Activated naive CD8-positive, alpha-beta T cell treated with anti-CD3 and anti-CD28 coated beads, Interleukin-2, amount 10 ng/mL, durations not matched to agents 7 days and 5 days (primary cell): ENCODE measurements at places on chromosomes 2 and 18. TPM values are rescaled to one million over a fixed set of nuclear protein-coding genes. Genes with fewer than 3 reads are reported as not detected.

DNA sequence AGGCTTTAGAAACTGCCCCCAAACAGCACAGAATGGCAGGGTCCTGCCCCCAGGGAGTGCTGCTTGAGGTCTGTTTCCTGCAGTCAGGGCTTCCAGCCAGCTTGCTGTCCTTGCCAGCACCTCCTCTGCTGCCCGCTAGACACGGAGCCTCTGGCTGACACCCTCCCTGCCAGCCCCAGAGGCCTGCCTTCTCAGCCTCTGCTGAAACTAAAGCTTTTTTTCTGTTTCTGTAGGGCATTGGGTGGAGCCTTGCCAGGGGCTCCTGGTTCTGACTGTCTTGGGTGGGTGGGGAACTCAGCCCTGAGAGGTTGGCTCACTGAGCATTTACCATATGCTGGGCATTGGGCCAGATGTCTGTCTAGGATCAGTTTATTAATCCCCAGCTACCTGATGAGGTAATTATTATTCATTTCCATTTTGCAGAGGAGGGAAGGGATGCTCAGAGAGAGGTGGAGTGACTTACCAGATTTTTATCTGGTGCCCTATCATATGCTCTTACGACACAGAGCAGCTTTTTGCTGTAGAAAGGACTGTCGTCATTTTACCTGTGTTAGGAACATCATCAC lies 35.4 kb downstream of the INPP4A start:
- H3K4me1 ChIP-seq, result peaks cover 88% of the 10 kb centered on the region
- peak overlapping the region; percentile 95 for H3K27ac ChIP-seq
- no peak for DNase-seq

- H3K27ac ChIP-seq, result peak overlapping the region; percentile 2
- H3K36me3 ChIP-seq, result peaks cover 7% of the 10 kb centered on the region
- no peaks in the 10 kb centered on the region for H3K27me3 ChIP-seq
- no peak for DNase-seq
- H3K4me3 ChIP-seq, result no peak overlapping the region
- H3K4me1 ChIP-seq, result peaks cover 12% of the 10 kb centered on the region
These were observed 35.0 kb downstream of the YES1 start for GRCh38 chr18:777021-777420.

HJURP gene
- total RNA-seq, result 100 TPM

GRCh38 chr2:238096311-238097011 lies 3.7 kb upstream of the ESPNL start:
- H3K27me3 ChIP-seq, result no peaks in the 10 kb centered on the region
- H3K4me1 ChIP-seq, result peaks cover 2% of the 10 kb centered on the region

DNA sequence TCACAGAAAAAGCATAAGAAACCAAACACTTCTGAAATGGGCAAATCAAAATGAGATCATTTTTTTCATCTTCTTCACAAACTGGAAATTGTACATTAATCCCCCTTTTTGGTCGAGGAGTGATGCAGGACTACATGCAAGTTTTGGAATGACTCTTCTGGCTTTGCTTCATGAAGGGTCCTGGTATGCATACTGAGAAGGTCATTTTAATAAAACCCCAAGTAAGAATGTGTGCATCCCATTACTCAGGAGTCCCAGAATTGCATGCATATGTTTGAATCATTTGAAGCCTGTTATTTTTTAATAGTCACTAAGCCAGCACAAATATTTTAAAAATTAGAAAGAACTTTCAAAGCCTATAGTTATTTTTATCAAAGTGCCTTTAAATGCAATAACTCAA lies 16.7 kb upstream of the EHBP1 start:
- no peaks in the 10 kb centered on the region for H3K4me1 ChIP-seq
- DNase-seq, result no peak
- H3K4me3 ChIP-seq, result no peak overlapping the region
- peaks cover 64% of the 10 kb centered on the region for H3K27me3 ChIP-seq

DNA sequence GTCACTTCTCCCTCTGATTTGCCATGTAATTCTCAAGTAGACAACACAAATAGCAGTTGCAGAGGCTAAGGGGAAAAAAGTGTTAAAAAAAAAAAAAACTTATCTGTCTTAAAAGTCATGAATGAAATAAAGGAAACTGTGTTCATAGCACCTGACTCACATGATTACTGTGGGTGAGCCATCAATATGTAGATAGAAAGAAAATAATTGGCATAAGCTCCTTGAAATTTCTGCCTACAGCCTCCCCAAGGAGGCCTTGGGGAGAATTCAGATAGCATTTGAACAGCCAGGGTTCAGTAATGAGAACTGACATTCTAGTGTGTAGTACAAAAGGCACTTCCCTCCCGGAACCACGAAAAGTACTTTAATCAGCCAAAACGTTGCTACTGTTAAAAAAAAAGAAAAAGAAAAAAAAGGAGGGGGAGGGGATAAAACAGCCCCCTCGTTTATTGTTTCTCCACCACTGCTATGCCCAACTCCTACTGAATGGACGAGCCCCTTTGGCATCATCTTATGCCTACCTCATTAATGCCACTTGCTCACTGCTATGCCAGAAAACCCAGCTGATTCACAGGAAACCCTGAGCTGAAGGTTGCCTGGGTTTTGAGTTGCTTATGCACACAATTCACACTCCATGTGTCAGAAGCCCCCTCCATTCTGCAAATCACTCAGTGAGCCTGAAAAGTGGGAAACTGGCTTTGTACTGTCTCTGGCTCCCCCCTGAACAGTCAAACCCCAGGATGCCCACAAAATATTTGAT lies 65.5 kb upstream of the KLF7 start:
- DNase-seq, result no peak
- H3K27ac ChIP-seq, result no peak overlapping the region
- peaks cover 2% of the 10 kb centered on the region for H3K27me3 ChIP-seq

DNA sequence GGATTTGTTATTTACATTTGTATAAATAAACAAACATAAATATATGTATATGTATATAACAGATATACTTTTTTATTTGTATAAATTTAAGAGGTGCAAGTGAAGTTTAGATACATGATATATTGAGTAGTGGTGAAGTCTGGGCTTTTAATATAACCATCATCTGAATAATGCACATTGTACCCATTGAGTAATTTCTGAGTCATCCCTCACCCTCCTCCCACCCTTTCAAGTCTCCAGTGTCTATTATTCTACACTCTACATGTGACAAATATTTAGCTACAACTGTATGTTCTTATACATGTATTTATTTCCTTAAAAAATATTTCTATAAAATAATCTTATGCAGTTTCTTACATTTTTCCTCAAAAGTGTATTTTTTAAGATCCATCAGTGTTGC lies 358.7 kb upstream of the TFPI start:
- H3K4me1 ChIP-seq, result no peaks in the 10 kb centered on the region
- H3K27ac ChIP-seq, result no peak overlapping the region
- peaks cover 3% of the 10 kb centered on the region for H3K27me3 ChIP-seq
- DNase-seq, result no peak

RSAD2 gene
- total RNA-seq, result 105 TPM

CNGA3 gene
- not detected for total RNA-seq

IL1RN gene
- total RNA-seq, result 4.0 TPM

GRCh38 chr2:181779288-181780021 lies 99.1 kb upstream of the NEUROD1 start:
- no peak overlapping the region for H3K4me3 ChIP-seq
- H3K36me3 ChIP-seq, result no peaks in the 10 kb centered on the region
- peaks cover 3% of the 10 kb centered on the region for H3K4me1 ChIP-seq
- H3K27ac ChIP-seq, result no peak overlapping the region
- no peaks in the 10 kb centered on the region for H3K27me3 ChIP-seq

DNA sequence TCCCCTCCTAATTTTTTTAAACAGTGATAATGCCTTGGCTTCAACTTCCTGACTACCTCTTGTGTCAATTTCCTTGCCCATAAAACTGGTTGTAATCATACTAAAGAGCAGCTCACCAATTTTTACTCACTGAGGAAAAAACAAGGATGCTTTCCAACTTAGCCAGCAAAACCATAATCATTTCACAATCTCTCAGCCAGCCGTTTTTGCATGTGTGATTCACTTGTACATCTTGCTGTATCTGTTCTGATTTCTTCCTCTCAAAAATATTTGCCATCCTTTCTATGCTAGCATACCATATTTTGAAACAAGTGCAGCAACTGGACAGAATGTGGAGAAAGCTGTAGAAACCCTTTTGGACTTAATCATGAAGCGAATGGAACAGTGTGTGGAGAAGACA lies 60.7 kb downstream of the RAB27B start:
- H3K36me3 ChIP-seq, result no peaks in the 10 kb centered on the region
- H3K27ac ChIP-seq, result no peak overlapping the region
- H3K4me3 ChIP-seq, result no peak overlapping the region
- H3K4me1 ChIP-seq, result no peaks in the 10 kb centered on the region

SUCLG1 gene
- total RNA-seq, result 66.3 TPM

DNA sequence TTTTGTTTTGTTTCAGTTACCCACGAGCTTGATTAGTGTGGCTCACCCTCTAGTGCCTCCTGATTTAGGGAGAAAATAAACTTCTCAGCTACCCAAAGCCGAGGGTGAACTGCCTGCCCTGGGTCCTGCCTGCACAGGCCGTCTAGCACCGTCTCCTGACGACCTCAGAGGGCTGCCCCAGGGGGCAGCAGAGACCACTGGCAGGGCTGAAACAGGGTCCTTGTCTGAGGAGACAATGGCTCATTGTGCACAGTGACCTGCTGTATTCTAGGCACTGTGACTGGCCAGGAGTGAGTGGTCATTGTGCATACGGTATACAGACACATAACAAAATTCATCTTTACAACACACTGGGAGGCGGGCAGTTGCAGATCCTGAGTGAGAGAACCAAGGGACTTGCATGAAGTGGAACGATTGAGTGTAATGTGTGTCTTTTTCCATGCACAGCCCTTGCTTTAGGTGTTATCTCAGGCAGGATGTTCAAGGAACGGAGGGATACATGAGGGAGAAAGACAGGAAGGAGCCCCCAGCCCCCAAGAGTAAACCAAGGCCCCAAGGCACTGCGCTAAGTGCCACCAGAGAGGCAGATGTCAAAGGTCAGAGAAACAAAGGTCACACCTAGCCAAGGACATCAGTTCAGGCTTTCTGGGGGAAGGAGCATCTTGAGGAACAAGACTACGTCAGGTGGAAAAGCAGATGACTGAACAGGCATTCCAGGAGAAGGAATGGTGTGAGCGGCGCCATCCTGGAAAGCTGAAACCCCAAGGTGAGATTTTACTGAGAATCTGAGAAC lies 421.3 kb downstream of the LPIN1 start:
- H3K4me1 ChIP-seq, result peaks cover 14% of the 10 kb centered on the region
- DNase-seq, result no peak
- peaks cover 2% of the 10 kb centered on the region for H3K36me3 ChIP-seq
- peaks cover 2% of the 10 kb centered on the region for H3K27me3 ChIP-seq
- no peak overlapping the region for H3K27ac ChIP-seq
- no peak overlapping the region for H3K4me3 ChIP-seq

DNA sequence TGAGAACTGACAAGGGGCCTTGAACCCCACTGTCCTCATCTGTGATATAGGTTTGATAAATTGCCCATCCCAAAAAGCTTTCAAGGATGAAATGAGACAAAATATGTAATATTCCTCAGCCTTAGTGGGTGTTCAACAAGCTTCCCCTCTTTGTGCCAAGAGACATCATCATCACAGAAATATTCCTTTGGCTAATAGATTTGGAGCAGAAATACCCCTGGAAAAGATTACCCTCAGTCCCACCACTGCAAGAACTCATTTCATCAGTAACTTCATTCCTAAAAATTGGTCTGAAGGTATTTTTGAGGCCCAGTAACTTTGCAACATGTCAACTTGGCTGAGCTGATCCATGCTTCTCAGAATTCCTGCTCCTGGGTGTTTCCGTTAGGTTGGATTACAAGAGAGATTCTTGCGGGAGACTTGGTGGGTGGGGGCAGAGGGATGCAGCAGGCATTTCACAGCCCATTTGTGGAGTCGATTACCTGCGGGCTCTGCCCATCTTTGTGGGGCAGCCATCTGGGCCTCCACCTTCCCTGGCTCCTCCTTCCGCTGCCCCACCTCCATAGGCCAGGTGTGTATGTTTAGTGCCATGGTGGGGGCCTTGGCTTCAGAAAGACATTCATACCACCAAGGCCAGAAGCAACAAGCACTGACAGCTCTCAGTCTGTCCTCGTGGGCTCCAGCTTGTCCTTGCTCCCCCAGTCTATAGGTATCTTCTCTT lies 263.9 kb downstream of the GLI2 start:
- H3K36me3 ChIP-seq, result no peaks in the 10 kb centered on the region
- H3K27me3 ChIP-seq, result peaks cover 7% of the 10 kb centered on the region
- DNase-seq, result no peak
- H3K27ac ChIP-seq, result no peak overlapping the region

- H3K27ac ChIP-seq, result peak overlapping the region; percentile 82
- peaks cover 40% of the 10 kb centered on the region for H3K4me1 ChIP-seq
- H3K36me3 ChIP-seq, result no peaks in the 10 kb centered on the region
- peak; percentile 71 for DNase-seq
These were observed 3.6 kb upstream of the CAPG start for GRCh38 chr2:85413592-85414420.

- no peak overlapping the region for H3K27ac ChIP-seq
- H3K36me3 ChIP-seq, result no peaks in the 10 kb centered on the region
- peaks cover 12% of the 10 kb centered on the region for H3K4me1 ChIP-seq
These were observed 20.8 kb upstream of the KCNK3 start for GRCh38 chr2:26671691-26672090.
